Stimulated activated CD8-positive, alpha-beta memory T cell treated with anti-CD3 and anti-CD28 coated beads, Interleukin-7, amount 100 ng/mL, for 4 hours (primary cell): ENCODE measurements at places on chromosomes 6 and 20.

- DNase-seq, result no peak
Observed at GRCh38 chr6:17820055-17820454, 113.3 kb upstream of the NUP153 start.

DNA sequence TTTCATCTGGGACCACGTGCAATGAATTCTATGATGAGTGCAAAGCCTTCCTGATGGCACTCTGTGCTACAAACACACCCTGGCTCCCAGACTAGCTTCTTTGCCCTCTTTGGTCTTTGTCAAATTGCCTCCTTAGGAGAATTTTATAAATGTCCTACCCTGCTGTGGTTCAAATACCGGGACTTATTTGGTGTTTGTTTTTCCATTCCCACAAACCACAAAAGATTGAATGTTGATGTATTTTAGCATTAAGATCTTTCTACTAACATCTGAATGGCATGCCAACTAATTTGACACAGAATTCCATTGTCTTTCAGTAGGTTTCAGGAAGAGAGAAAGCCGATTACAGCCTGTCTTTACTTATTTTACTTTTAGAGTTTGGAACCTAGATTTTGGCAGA, 424.2 kb upstream of the SLC35B3 start:
- DNase-seq, result no peak

DNA sequence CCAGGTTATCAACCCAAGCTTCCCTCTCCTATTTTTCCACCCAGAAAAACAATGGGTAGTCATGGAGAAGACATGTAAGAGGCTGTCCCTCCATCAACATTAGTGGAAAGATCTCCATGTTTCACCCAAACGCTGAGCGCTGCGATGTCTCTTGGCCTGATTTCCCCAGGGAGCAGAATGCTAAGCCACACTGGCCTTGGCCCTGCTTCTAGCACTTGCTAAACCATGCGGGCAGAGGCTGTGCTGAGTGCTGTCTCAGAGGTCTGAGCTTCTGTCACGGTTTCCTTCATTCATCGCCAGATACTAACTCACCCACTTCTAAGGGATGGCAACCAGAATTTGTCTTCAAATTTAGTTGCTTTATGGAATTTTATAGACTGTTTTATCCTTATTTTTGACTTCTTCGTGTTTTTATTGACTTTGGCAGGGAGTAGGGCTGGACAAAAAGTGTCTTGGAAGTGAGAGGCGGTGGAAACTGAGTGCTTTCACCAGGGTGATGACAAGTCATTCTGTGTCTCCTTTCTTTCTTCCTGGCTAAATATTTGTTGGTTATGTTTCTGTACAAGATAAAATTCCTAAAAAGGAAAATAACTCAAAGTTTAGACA, 181.4 kb upstream of the UST start:
- no peak for DNase-seq

- DNase-seq, result no peak
Observed at GRCh38 chr6:134584847-134585516, 267.1 kb upstream of the SGK1 start.

DNA sequence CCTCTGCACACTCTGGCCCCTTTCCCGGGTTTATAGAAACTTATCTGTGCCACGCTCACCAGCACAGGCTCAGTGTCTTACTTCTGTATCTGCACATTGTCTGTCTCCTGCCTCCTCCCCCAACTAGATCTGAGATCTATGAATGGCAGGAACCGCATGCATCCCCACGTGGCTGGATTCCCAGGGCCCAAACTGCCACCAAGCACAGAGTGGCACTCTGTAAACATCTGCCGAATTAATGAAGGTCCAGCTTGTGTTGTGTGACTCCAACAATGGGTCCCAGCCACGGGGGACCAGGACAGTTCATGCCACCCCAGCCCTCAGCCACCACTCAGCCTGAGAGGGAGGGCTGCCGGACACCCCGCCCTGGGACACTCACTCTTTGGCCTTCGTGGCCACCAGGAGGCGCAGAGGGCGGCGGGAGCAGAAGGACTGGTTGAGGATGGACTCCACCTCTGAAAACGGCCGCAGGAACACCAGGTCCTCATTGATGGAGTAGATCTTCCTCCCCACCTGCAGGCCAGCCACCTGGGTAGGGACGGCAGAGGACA, 171.1 kb downstream of the PREX1 start:
- no peak for DNase-seq

DNA sequence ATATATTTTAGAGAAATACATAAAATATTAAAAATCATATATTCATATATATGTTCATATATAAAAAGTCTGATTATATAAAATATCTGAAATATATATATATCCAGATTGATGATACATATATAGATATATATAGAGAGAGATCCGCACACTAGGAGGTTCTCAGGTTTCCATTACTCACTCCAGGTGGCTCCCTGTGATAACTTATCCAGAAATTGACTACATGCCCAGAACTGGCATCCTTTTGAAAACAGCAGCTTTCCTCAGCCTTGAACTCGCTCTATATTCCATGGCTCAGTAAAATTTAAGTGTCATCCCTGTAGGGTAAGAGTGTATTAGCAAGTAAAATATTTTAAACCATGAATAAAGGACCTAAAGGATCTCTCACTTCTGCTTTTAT, 206.8 kb downstream of the TINAG start:
- DNase-seq, result no peak

- no peak for DNase-seq
Observed at GRCh38 chr6:25487012-25487411, 165.0 kb upstream of the SCGN start.

DNA sequence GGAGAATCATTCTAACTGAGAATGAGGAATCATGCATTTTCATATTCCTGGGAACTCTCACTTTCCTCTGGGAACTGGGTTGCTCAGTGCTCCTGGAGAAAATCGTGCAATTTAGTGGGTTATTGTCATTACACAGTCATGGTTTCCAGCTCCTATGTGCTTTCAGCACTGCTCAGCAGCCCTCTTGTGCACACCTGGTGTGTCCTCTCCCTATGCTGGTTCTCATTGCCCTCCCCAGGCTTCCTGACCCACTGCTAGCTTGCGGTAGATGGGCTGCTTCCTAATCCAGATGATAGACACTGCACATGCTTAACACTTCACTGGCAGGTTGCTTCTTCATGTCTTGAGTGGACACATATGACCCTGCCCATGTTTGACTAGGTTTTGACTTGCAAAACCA, 39.7 kb downstream of the TMEM200A start:
- no peak for DNase-seq

DNA sequence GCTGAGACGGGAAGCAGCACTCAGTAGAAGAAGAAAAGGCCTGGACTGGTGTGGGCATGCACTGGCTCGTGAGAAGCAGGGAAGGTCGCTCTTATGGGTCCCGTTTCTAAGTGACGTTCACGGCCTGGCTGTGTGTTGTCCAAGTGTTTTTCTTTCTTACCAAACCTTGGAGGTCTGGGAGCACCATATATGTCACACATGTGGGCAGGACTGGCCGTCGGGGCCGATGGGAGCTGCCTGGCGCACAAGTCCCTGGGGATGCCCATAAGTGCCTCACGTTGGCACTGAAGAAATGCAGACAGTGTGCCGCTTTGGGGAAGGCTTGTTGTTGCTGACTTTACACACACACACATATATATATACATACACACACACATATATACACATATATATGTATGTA, 86.0 kb upstream of the DUSP22 start:
- no peak for DNase-seq

GRCh38 chr6:9428421-9429172, 986.3 kb downstream of the TFAP2A start:
- DNase-seq, result no peak

DNA sequence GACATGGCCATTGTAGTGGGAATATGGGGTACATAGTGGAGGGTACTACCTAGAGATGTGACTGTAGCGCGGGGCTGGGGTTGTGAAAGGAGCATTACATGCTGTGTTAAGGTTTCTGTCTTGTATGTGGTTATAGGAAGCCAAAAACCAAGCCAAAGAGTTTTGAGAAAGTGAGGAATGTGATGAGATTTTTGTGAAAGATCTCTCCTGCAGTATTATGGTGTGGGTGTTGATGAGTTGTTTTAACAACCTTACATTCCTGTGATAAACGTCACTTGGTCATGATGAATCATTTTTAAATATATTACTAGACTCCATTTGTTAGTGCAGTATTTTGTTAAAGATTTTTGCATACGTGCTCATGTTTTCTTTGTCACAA, 48.9 kb downstream of the ZFAND3 start:
- DNase-seq, result no peak

DNA sequence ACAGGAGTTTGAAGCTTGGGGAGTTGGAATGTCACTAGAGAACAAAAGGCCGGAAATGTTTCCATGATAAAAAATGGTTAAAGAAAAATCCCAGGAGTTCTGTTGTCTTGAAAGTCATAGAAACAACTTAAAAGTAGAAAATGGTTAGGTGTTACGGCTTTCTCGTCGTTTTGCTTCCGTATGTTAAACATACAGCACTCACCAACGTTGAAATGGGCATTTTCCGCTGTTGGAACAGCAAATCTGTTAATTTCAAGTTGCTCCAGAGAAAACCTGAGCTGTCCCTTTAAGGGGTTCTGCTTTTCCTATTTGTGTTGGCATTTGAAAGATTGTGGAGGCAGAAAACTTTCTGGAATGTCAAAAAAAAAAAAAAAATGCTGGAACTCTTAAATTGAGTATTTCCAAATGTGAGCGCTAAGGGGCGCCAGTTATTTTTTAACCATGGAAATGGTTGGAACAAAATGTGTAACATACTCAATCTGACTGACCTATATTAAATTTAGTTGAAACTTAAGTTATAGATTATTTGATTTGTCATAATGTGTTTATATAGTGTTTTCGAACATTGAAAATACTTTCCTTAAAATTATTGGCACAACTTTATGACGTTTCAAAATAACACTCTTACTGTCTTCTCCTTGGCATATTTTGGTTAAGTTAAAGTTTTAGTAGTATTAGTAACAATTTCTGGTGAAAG, 2.2 kb downstream of the QKI start:
- DNase-seq, result no peak
